ENCODE measurements at places on chromosomes 12 and 14.

DNA sequence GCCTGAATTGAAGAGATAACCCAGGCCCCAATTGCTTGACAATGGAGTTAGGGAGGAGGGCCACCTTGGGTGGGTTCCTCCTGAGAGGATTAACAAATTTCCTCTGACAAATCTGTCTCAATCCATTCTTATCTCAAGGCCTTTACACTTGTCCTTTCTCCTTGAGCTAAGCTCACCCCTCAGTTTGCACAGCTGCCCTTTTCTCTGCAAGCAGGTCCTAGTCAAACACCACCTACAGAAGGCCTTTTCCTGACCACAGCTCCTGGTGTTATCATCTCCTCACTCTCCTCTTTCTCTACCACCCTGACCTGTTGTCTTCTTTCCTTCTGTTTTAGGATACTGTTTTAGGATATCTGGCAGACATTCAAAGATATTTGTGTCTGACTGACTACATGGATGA is 26.4 kb upstream of the GSC start:
- no peak for DNase-seq

- DNase-seq = no peak
Observed at GRCh38 chr14:66476964-66477363, 9.2 kb upstream of the CCDC196 start.

DNA sequence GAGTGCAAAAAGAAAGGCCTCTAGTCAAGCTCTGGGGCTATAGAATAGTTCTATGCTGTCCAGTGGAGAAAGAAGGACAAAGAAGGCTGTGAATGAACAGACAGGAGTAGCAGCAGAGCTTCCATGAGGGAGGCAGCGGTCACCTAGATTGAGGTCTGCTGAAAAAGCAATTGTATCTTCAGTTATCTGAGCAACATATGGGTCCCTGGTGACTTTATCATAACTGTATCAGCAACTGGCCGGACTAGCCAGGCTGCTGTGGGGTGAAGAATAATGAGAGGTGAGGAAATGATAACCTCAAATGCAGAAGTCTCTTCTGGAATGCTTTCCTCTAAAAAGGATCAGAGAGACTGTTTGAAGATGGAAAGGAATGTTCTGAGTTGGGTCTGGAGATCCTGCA is 971.3 kb upstream of the TMEM132C start:
- DNase-seq = no peak

DNA sequence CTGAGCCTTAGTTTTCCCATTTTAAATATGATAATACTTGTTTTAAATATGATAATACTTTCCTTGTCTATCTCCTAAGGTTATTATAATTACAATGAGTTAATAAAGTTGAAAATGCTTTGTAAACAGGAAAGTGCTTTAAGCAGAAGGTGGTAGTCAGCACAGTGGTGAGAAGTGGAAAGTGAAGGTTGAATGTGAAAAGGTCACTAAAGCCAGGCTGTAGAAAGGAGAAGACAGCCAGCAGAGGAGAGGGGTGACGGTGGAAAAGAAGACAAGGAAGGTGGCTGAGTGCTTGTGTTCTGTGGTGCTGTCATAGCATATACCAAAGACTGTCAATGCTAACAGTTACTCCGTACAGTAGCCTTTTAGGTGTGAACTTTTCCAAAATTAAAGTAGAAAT is 117.8 kb downstream of the ESR2 start:
- no peak for DNase-seq

- no peak for DNase-seq
Observed at GRCh38 chr14:104993808-104994591, 8.4 kb downstream of the CLBA1 start.

GRCh38 chr12:24483732-24484131 is 465.2 kb downstream of the BCAT1 start:
- DNase-seq = no peak

DNA sequence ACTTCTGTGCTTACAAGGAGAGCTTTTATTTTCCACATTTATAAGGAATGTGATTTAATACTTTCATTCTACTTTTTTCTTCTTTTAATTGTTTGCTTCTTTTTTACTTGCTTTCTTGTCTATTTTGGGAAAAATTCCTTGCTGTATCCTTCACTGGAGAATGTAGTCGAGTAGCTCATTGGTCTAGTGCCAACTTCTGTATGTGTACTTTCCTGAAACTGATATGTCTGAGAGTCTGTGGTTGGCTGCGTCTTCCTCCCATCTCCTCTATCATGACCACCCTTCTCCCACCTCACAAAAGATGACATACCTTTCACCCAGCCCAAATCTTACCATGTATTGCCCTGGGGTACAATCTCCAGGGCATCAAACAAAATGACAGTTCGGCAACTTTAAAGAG is 51.8 kb downstream of the MSRB3 start:
- DNase-seq = no peak

- no peak for DNase-seq
Observed at GRCh38 chr14:77319422-77319821, 1.3 kb downstream of the POMT2 start.

- DNase-seq = no peak
Observed at GRCh38 chr12:109734219-109735000, 20.8 kb downstream of the FAM222A start.

DNA sequence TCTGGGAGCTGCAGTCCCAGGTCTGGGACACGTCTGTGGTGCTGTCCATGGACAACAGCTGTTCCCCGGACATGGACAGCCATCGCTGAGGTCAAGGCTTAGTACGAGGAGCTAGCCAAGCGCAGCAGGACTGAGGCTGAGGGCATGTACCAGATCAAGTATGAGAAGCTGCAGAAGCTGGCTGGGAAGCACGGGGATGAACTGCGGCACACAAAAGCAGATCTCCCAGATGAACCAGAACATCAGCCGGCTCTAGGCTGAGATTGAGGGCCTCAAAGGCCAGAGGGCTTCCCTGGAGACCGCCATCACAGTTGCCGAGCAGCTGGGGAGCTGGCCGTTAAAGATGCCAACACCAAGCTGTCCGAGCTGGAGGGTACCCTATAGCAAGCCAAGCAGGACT is 375.3 kb downstream of the SEC23A start:
- no peak for DNase-seq

GRCh38 chr12:49930515-49931288 is 19.8 kb upstream of the AQP2 start:
- no peak for DNase-seq

DNA sequence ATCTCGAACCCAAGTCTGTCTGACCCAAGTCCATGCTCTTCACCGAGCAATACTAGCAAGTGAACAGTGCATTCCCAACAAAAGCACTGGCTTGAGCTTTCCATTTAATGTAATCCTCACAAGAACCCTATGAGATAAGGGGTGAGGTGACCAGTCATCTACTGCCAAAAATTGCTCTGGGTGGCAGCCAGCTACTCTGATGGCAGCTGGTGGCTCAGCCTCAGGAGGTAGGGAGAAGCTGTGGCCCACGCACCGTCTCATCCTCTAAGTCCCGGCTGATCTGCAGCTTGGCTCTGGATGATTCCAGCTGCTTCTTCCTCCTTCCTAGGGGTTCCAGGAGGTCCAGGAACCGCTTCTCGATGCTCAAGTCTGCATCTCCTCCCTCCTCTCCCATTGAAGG is 75.2 kb downstream of the PLEKHG3 start:
- DNase-seq = no peak

GRCh38 chr12:46950094-46950493 is 124.3 kb upstream of the SLC38A4 start:
- no peak for DNase-seq

DNA sequence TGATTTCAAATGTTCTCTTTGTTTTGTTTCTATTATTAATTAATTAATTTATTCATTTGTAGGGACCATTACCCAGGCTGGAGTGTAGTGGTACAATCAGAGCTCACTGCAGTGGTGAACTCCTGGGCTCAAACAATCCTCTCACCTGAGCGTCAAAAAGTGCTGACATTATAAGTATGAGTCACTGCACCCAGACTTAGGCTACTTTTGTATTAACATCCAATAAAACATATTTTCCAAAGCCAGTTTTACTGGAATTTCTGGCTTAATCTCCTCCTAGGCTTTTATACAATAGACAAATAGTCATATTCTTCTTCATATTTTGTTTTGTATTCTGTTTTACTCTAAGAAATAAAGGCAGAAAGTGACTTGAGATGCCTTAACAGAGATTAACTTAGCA is 749.6 kb downstream of the SLC16A7 start:
- no peak for DNase-seq

DNA sequence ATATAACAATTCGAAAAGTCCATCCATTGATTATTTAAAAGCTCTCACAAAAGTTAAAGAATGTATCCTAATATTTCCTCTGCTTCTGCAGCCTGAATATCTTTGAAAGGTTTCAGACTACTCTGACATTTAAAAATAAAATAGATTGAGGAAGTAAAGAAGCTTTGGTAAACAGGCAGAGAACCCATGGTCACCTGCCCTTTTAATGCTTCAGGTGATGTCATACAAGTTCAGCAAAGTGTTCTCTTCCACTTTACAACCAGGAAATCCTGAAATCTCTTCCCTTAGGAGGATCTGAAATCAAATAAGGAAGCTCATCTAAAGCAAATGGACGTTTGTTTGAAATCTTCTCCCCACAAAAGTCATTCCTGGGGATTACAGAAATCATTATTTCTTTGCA is 322.4 kb downstream of the PDZRN4 start:
- no peak for DNase-seq

DNA sequence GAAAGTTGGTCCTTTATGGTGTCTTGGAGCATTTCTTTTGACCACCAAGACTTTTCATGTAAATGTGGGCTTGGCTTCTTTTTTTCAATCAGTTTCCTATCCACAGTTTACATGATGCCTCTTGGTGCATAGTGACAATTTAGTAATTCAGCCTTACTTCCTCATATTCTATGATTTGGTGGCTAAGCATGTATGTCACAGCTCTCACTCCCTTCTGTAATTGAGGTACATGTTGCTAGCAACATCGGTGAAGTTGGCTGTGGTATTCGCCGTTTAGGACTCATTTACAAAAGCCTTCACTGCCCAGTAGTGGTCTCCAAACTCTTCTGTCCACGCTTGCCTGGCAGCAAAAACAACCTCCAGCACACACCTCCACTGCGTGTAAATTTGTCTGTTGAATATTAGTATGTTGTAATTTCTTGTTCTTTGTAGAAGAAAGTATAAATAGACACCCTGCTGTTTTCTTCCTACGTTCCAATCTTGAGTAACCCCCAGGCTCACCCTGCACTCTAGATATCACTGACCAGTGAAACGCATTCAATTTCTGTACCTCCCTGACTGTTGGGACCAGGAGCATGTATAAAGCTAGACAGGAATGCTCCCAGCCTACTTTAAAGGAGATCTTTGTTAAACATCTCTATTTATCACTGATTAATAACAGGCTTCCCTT is 90.4 kb downstream of the PPP2R5C start:
- no peak for DNase-seq

DNA sequence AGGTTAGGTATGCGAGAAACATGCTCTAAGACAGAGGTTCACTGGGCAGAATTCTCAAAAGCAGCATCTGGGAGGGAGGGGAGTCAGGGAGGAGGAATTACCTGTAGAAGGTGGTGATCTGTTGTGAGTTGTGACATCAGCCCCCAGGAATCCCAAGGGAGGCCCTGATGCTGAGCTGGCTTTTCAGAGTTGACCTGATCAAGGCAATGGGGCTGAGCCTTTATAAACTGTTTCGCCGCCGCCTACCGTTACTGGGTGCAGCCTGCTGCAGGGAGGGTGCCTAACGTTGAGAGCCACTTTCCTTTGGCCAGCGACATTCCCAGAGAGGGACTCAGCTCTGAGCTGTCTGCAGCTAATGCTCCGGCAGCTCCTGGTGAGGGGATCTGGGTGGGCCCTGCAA is 257.9 kb upstream of the TMEM132C start:
- no peak for DNase-seq
